ENCODE measurements at places on chromosomes 5 and 9.

- DNase-seq: no peak
Measured at GRCh38 chr9:135769489-135770202, 67.7 kb downstream of the KCNT1 start.

- no peak for DNase-seq
Measured at GRCh38 chr9:111114486-111114885, 76.2 kb upstream of the LPAR1 start.

DNA sequence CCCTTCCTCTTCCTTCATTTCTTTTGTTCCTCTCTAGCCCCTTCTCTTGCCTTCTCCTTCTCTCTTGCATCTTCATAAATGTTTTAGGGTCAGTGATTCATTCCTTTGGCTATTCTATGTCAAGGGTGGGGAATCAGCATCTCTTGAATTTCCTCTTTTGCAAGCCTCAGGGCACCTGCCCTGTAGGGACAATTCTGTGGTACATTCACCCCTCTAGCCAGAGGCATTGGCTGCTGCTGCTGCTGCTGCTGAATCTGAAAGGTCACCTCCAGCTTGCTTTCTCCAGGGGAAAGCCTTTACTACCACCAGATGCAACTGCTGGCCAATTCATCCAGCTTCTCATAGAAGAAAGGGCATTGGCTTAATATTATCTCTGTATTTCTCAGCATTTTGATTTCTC is 87.3 kb downstream of the INSYN2B start:
- no peak for DNase-seq

DNA sequence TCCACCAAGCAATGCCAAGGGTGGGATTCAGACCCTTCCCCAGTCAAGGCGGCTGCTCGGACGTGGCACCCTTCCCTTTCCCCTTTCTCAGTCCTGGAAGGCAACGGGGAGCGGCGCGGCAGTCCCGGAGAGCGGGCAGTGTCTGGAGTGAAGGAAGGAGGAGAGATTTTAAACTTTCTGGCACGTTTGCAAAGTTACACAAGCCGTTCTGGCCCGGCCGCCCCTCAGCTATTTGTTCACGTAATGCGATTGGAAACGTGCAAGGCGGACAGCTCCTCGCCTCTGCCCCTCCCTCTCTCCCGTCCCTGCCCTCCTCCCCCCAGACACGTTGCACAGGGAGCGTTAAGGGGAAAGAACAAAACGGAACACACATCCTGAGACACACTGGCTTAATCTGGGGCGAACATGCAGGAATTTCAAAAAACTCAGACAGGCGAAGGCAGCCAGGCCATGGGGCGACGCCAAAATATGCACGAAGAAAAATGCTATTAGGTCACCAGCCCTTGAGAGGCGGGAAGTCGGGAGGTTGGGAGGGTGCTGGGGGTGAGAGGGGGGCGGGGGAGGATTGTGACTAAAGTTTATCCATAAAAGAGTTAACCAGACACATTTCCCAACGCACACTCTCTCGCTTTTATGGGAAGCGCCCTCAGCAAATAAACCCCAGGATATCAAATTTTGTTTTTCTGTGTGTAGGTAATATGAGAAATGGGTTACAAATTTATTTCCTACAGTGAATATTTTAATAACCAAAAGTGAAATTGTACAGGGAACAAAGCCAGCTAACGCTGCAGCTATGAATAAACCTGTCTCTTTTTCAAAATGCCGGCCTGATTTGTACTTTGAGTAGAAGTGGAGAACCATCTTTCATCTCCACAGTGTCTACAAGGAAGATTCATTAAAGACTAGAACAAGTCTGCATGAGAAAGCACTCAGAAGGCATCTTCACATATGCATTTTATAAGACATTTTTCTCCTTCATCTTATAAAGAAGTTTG is at the start of gene LOX:
Gene LOX, minus strand, starts transcription at position 144 of the 995 bp plus-strand sequence. CDS start 274 bp downstream, outside the sequence.
- peak; percentile 60 for DNase-seq

DNA sequence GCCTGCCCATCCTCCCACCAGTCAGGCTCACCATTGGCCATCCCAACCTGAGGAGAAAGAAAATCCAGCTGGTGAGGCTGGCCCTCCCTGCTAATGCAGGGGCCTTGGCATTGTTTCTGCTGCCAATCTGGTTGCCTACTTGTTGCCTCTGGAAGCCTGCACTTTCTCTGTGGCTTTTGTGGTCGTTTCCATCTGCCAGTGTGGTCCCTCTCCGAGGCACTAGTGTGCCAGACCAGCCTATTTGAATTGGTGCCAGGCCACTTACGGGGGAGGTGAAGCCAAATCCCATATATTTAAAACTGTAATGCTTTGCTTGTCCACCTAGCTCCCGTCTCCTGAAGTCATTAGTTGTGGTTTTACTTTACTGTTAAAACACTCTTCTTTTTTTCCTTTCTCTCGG is 213.4 kb upstream of the ADAMTSL1 start:
- DNase-seq: no peak

- DNase-seq: no peak
Measured at GRCh38 chr9:88071331-88071730, 66.9 kb downstream of the SPATA31C2 start.

- DNase-seq: no peak
Measured at GRCh38 chr9:119836036-119836435, 466.8 kb upstream of the BRINP1 start.

DNA sequence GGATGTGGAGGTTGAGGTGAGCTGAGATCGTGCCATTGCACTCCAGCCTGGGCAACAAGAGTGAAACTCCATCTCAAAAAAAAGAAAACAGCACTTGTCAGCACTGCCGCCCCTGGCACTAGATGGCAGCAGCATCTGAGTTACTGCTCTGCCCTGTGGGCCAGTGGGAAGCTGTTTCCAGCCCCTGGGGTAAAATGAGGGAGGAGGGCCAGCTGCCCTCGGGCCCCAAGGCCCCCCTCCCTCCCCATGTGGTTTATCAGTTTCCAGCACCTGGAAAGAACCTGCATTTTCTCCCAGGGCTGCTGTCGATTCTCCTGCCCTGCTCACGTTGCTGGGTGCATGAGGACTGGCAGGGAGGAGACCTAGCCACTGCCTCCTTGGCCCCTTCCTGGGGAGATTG is 13.2 kb upstream of the CEL start:
- no peak for DNase-seq

- DNase-seq: no peak
Measured at GRCh38 chr5:18114151-18114757, 480.0 kb downstream of the TAF11L14 start.

- no peak for DNase-seq
Measured at GRCh38 chr5:33315189-33315588, 125.6 kb upstream of the TARS1 start.

DNA sequence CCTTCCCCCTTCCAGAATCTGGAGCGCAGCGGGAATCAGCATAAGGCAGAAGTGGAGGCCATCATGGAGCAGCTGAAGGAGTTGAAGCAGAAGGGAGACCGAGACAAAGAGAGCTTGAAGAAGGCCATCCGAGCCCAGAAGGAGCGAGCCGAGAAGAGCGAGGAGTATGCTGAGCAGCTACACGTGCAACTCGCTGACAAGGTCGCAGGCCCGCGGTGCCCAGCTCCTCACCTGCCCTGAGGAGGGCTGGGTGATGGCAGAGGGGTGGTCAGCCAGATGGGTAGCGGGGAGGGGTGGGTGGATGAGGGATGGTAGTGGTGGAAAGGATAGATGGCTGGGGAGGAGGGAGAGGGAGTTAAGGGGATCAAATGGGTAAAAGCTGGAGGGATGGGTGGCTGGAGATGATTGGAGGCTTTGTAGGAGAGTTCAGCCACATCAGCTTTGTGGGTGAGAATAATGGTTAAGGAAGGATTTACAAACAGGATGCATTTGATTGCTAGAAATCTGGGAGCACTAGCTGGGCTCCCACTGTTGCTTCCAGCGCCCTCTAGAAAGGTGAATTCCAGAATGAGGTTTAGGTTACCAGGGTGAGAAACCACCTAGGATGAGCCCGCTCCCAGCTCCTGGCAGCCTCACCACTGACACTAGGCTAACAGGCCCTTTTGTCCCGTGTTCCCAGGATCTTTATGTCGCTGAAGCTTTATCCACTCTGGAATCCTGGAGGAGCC is 19.7 kb upstream of the GLE1 start:
- no peak for DNase-seq

- no peak for DNase-seq
Measured at GRCh38 chr5:56816546-56817081, 1.3 kb downstream of the MAP3K1 start.

DNA sequence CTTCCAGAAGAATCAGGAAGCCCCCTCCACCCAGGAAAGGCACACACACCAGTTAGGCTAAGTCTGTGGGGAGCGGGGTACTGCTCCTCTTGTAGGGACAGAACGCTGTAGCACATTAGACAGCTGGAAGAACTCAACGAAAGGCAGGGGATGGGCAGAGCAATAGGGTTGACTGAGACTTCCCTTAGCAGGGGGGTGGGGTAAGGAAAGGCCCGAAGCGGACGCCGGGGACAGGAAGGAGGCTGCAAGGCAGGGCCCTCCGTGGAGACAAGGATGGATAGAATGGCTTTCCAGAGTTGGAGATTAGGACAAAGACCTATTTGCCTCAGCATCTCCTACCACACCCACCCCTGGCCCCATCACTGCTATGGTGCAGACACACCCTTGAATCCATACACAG is 14.3 kb downstream of the CNTFR start:
- DNase-seq: no peak

DNA sequence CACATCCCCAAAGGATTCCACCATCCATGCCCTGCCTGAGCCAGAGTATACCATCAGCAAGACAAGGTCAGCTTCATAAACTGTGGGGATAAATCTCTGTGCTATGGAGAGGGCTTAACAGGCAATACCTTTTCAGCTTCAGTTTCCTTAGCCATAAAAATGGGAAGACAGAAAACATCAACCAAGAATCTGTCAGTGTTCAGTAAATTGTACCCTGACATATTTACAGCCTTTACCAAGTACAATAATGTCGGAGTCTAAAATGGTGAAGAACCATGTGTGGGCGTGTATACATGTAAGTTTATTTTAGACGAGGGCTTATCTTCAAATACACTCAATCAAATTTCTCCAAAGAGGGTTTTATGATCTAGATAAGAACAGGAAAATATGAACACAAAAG is 94.7 kb downstream of the ELAVL2 start:
- DNase-seq: no peak

GRCh38 chr5:173828952-173829351 is 59.2 kb upstream of the CPEB4 start:
- no peak for DNase-seq

DNA sequence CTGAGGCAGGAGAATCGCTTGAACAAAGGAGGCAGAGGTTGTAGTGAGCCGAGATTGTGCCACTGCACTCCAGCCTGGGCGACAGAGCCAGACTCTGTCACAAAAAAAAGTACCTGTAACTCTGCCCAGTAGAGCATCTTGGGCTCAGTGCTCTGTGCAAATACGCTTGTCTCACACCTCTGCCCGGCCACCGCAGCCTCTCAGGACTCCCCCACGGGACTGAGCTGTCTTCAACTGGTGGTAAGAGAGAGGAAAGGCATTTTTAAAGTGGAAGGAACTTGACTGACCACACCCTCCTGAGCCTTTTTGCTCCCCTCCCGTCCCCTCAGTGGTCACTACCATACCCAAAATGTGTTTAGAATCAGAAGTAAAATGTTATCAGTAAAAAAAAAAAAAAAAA is 174.3 kb upstream of the PIK3R1 start:
- no peak for DNase-seq
